ENCODE measurements at places on chromosomes 6 and 20. TPM values are rescaled to one million over a fixed set of nuclear protein-coding genes. Genes with fewer than 3 reads are reported as not detected.
A peak's percentile ranks its signal among the peaks of the same experiment; 100 is the strongest.

FRS3 gene
- total RNA-seq = 3.6 TPM

NAA20 gene
- 61.5 TPM for total RNA-seq

- no peaks in the 10 kb centered on the region for H3K36me3 ChIP-seq
- H3K27me3 ChIP-seq = peaks cover 7% of the 10 kb centered on the region
- H3K4me3 ChIP-seq = no peak overlapping the region
- no peak overlapping the region for H3K27ac ChIP-seq
- DNase-seq = no peak
Observed at GRCh38 chr20:64157878-64158277, 6.4 kb upstream of the MYT1 start.

DNA sequence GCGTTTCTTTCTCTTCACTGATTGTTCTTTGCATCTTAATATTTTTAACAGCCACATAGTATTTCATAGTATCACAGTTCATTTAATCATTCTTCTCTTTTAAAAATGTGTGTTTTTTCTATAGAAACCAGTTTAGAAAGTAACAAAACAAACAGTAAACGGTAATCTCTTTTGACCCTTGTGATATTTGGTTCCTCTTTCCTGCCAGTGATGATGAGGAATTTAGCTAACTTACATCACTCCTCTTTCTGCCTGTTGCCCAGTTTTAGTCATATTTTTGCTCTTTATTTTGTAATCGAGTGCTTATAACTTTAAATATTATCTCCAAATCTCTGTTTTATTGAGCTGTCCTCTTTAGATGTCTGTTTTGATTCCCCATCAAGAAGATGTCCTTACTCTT is 38.1 kb upstream of the ZBTB24 start:
- H3K4me3 ChIP-seq = no peak overlapping the region
- H3K4me1 ChIP-seq = no peaks in the 10 kb centered on the region
- no peak overlapping the region for H3K27ac ChIP-seq
- H3K27me3 ChIP-seq = no peaks in the 10 kb centered on the region
- no peaks in the 10 kb centered on the region for H3K36me3 ChIP-seq

DNA sequence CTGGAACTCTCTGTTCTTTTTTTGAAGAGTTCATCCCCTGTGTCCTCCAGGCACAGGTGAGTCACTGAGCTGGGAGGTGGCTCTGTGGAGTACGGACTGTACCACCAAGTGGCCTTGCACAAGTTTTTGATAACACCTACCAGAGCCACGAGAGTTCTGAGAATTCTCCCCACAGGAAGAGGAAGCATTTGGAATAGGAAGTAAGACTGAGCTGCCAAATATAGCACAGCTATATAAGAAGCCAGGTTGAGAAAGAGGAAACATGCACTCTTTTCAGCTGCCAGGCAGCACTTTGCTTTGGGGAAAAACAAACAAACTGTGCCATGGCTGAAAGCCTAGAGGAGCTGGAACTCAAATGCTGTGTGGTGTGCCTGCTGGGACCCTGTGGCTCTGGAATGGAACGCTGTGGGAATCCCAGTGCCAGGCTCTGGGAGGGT is 70.8 kb upstream of the RIPOR2 start:
- H3K4me1 ChIP-seq = peaks cover 14% of the 10 kb centered on the region
- peak overlapping the region; percentile 46 for H3K27ac ChIP-seq
- no peak for DNase-seq
- H3K27me3 ChIP-seq = no peaks in the 10 kb centered on the region
